Foreskin fibroblast (primary cell): ENCODE measurements at places on chromosomes 2 and 18.
A peak's percentile ranks its signal among the peaks of the same experiment; 100 is the strongest.

DNA sequence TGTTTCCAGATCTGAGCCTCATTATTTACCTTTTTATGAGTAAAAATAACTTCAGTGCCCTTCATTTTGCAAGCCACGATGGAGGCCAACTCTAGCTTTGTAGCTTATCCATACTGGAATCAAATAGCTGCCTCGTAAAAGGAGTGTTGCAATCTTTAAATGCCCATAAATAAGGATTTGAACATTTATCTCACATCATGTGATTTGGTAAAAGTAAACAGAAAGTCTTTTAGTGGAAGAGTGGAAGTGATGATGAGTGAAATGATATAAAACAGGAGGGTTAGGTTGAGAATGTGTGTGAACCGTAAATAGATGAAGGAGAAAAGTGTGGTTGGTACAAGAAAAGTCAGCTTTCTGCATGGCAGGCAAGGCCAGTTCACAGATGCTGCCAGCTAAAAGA, 348.9 kb downstream of the OSR1 start:
- no peak for DNase-seq

DNA sequence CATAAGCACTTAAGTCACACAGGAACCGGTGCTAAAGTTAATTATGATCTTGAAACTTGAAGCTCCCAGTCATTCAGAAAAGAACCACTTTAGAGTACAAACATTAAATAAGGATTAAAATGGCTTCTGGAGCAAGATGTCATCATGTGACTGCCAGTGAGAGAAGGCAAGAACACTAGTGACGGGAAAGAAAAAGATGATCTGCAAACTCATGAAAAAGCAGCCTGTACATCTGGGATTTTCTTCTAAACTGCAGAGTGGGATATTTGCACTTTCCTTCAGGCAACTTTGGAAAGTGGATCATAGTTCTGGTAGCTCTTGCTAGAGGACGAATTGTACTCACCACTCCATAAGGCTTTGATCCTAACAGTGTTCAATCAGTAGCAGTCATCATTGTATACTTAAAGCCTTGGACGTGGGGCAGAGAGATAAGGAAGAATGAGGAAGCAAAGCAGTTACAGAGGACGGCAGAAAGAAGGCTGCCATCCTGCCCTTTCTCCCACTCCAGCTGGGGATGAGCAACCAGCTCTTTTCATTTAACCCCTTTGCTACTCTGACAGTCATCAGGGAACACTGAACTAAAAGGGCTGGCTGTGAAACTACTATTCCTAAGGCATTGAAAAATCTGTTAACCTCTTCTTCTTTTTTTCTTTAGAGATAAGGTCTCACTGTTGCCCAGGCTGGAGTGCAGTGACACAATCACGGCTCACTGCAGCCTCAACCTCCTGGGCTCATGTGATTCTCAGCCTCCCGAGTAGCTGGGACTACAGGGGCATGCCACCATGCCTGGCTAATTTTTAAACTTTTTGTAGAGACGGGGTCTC, 18.1 kb downstream of the ABHD3 start:
- DNase-seq, result peak; percentile 54

- peak; percentile 94 for DNase-seq
Measured at GRCh38 chr2:30113617-30114293, 33.1 kb upstream of the YPEL5 start.

GRCh38 chr2:137737559-137737958, 226.7 kb upstream of the HNMT start:
- DNase-seq, result no peak

GRCh38 chr2:232411901-232412629, 5.4 kb downstream of the ALPG start:
- no peak for DNase-seq

DNA sequence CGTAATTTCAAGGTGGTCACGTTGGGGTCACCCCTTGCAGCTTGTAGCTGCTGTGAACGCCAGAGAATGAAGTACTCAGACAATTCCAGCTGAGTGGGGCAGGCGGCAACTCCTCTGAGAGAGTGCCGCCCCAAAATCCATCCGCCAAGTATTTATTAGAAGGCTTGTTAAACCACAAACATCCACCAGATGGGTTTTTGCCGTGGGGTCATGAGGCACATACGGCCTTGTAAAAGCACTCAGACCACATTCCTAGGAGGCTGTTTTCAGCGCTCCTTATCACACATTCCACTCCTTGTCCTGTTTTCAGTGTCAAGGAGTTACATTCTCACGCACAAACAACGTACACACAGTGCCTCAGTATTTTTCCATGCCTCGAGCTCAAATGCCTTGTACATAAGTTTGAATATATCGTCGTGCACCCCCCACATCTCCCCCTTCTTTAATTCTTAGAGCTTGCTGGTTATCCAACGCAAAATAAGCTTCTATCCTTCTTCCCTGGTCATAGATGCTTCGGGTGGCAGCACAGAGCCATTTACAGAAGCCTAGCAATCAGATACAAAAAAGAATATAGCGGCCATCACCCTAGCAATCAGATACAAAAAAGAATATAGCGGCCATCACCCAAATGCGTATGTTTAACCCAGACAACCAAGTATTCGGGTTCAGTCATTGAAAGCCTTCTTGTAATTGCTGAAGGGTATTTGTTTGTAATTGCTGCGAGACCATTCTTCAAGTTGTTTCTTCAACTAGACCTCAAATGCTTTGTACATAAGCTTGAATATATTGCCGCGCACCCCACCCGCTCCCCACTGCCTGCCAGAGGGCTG, 7.3 kb downstream of the ALPP start:
- DNase-seq, result peak; percentile 91

DNA sequence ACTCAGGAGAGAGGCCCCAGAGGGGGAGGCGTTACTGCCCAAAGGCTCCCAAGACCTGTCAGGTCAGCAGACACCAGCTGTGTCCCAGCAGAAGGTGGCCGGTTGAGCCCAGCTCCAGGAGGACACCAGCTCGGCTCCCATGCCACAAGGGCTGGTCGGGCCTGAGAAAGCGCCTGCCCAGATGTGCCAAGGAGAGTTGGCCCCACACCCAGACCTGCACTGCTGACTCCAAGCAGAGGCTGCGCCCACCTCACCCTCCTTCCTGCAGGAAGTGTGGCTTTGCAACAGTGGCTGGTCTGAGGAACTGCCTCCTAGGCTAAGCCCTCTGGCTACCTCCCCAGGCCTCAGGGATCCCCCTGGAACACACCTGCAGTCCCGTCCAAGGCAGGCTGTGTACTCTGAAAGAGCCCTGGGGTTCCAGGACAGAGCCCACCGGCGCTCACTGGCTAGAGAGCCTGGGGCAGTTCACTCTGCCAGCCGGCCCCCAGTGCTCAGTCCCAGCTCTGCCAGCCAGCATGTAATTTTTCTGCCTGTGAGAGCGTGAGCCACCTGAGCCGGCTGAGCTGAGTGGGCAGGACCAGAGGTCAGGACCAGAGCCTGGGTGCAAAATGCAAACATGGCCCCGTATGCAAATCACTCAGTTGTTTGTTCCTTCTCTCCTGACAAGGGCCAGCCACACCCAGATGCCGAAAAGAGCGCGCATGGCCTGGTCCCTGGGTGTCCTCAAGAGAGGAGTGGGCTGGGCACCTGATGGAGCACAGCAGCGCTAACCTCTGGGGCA, 36.9 kb upstream of the PTMA start:
- DNase-seq, result no peak

DNA sequence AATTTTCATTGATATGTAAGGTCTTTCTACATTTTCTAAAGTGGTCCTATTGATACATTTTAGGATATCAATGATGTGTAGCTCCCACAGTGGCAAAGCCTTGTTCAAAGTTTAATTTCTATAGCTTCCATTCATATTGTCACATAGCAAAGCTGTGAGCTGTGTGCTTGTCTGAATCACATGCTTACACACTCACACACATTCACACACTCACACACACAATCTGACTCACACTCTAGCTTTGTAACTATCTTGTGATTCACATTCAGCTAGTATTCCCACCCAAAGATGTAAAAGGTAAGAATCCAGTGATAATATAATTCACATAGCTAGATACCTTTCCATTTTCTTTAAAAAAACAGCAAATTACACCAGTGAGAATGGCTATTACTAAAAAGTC, 58.7 kb downstream of the MAPRE2 start:
- peak; percentile 71 for DNase-seq

DNA sequence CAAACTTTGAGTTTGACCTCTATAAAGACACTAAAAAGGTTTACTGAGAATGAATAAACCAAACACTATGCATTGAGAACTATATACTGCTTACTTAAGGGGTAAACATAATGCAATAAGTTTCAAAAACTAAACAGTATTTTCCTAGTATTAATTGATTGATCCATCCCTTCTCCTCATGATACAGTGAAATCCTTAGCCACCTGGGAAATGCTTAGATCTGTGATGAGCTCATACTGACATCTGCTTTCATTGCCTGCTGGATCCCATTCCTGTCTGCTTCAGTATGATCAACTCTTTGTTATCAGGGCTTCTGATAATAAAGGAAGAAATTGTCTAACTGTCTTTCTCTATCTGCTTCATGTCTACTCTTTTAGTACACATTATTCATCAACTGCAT, 74.9 kb upstream of the UBE2E3 start:
- DNase-seq, result no peak
